ENCODE measurements at places on chromosomes 7 and 10. TPM values are rescaled to one million over a fixed set of nuclear protein-coding genes. Genes with fewer than 3 reads are reported as not detected.

GRCh38 chr10:128567551-128567950 lies 441.3 kb upstream of the MKI67 start:
- no peak for DNase-seq

GRCh38 chr7:155997431-155998327 lies 185.4 kb upstream of the SHH start:
- no peak for DNase-seq

The EMX2 gene
- total RNA-seq = not detected

The CYP3A5 gene
- total RNA-seq = 3.2 TPM

The LIPF gene
- total RNA-seq = not detected
